Omental fat pad (tissue), 4 donors: ENCODE measurements at places on chromosomes 12 and 14. TPM values are rescaled to one million over a fixed set of nuclear protein-coding genes. Genes with fewer than 3 reads are reported as not detected.

DNA sequence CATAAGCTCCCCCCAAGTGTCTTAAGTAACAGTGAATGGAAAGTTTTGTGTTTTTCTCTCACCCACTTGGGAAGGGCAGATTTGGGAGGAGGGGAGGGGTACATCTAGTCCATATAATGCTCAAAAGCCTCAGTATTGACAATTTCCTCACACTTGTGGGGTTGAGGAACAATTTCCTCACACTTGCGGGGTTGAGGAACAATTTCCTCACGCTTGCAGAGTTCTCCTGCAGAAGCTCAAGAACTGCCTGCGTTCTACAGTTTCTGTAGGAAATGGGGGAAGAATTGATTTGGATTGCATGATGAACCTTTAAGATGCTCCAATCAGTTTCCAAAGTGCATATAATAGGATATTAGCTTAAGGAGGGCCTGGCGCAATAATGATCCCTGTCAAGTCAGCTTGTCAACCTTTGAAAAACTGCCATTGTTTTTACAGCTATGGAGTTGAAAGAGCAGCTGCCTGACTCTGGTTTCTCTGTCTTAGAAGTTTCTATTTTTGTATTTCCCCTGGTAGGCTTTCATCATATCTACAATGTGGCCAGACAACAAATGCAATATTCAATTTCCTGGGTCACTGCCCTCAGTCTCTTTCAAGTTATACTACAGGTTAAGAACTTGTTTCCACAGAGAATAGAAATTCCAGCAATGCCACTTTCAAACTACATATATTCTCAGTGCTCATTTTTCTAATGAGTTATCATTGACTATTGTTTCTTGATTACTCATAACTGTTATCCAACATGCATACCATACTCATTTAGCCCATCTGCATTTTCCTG, 66.5 kb downstream of the PLEKHG7 start:
- no peak for DNase-seq

- DNase-seq: no peak
Measured at GRCh38 chr12:9961106-9961505, 10.1 kb upstream of the CLEC12A start.

DNA sequence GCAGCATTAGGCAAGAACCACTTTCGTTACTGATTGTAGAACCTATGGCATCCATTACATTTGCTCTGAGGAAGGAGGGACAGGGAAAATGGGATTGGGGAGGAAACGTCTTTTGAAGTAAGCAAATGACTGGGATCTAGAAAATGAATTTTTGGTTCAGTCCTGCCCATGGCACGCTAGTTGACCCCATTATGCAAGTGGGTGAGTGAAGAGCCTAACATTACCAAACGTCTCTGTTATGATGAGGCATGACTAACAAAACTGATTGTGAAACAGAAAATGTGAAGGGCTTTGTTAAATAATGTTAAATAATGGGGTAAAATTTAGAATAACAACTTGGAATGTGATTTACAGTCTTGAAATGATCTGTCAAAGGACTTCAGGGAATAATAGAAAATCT, 38.9 kb downstream of the CPSF2 start:
- no peak for DNase-seq

GRCh38 chr14:53265025-53265424, 111.9 kb upstream of the DDHD1 start:
- no peak for DNase-seq

The MYF5 gene
- total RNA-seq: not detected

DNA sequence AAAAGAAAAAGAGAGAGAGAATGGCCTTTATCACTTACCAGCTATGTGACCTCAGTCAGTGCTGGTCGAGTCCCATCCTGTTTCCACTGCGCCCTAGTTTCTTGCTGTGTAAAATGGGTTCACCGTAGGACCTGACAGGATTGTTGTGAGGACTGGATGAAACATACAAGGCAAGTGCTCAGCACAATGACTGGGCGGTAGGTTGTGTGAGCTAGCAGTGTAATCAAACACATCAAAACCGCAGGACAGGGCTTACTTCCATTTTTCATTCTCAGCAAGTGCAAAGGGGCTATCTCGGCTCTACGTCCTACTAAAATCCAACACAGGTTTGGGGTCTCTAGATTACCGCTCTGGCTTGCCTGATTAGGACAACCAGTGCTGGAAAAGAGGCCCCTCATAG, 36.4 kb upstream of the ATXN2 start:
- no peak for DNase-seq

GRCh38 chr14:89479802-89480201, 62.8 kb upstream of the FOXN3 start:
- no peak for DNase-seq

GRCh38 chr12:130957304-130957621, 3.6 kb downstream of the ADGRD1 start:
- no peak for DNase-seq

GRCh38 chr12:4849115-4849541, 60.6 kb upstream of the KCNA1 start:
- no peak for DNase-seq

The TAS2R14 gene
- 8.7 TPM for total RNA-seq

- no peak for DNase-seq
Measured at GRCh38 chr14:20827326-20827725, 24.7 kb upstream of the RNASE1 start.

- no peak for DNase-seq
Measured at GRCh38 chr14:105074601-105075053, 9.4 kb upstream of the GPR132 start.

DNA sequence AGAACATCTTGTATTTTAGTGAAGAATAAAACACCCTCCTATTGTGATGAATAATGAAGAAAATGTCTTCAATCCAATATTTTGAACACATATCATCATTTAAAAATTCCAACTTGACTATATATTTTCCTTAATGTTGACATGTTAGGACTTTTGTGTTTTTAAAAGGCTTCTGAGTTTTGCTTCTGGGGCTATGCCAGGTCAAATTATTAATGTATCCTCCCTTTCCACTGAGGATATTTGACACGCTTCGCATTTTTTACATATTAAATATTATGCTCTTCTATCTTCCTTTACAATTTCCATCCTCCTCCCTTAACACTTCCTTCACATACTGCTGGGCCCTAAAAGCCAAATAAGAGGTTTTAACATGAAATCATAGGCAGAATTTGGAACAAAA, 20.6 kb downstream of the RERG start:
- no peak for DNase-seq

GRCh38 chr14:63852817-63853731, at the start of gene SYNE2:
SYNE2 (plus strand) TSS chr14:63853004; CDS start chr14:63909149, 56,145 bp downstream.
- DNase-seq: no peak

- DNase-seq: no peak
Measured at GRCh38 chr12:49972641-49973360, at the start of gene AQP6. AQP6 (plus strand) TSS chr12:49972947; CDS start chr12:49973174, 227 bp downstream.
